ENCODE measurements at places on chromosomes 1 and 21.

DNA sequence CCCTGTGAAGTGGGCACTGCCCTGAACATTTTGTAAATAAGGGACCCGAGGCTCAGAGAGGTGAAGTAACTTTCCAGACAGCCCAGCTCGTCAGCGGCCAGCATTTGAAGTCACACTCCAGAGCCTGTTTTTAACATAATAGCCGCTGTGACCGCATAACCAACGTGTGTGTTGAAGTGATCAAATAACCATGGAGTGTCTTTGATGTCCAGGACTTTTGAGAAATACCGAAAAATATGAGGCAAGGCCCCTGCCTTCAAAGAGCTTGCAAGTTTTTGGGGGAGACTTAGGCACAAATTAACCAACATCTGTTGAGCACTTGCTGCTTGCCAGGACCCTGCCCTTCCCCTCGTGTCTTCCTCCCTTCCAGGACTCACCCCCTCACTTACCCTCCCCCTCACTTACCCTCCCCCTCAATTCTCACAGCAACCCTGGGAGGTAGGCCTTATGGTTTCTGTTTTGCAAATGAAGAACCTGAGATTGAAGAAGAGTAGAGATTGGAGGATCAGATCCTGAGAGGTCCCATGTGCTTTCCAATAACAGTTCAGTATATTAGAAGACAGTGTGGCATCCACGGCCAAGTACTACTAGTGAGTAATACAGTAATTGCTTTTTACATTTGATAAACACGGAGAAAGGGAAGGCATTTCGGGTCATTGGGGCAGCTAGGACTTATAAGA is 1.3 kb upstream of the SLC16A1 start:
- DNase-seq: peak; percentile 30

GRCh38 chr21:15063814-15064575 is 805 bp downstream of the NRIP1 start:
- DNase-seq: peak; percentile 47

- DNase-seq: no peak
These were observed 65.1 kb downstream of the ATG4C start for GRCh38 chr1:62849031-62849430.

GRCh38 chr1:3179471-3179870 is 110.5 kb downstream of the PRDM16 start:
- no peak for DNase-seq

DNA sequence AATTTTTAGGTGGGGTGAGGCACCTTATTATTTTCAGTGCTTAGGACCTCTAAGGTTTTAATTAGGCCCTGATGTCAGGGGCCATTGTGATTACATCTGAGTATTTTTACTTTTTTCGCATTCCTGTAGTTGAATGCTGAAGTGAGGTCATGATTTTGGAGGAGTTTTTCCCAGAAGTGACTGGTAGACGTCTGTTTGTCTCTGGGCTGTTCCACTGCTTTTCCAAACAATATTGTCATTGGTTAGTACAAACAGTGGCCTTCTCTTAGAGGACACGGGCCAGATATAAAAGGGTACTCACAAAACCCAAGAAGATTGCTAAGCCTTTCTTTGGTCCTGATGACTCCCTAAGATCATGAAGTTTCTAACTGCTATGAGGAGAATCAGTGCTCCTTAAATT is 7.6 kb upstream of the RASAL2 start:
- no peak for DNase-seq
